ENCODE measurements at places on chromosomes 4 and X.
A peak's percentile ranks its signal among the peaks of the same experiment; 100 is the strongest.

- no peak for DNase-seq
Observed at GRCh38 chrX:79300856-79301255, 66.3 kb downstream of the ITM2A start.

- DNase-seq: no peak
Observed at GRCh38 chr4:70895811-70896491, 6.2 kb upstream of the MOB1B start.

DNA sequence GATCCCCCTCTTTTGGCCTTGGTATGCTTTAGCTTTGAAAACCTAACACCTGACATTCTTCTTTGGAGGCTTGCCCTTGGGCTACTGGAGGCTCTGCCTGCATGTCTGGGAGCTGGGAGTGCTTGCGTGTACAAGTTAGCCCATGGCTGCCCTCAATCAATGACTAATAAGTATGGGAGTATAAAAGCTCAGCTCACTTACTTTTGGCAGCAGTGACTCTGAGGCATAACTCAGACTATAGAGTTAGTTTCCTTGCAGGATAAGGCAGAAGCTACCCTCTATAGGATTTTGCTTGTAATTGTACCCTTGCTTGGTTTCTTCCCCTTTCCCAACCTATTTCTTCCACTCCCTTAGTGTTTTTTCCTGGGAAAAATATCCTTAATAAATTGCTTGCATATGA lies 247.9 kb downstream of the PPP1R2C start:
- DNase-seq: no peak

- DNase-seq: no peak
Observed at GRCh38 chrX:136021160-136021559, 35.9 kb downstream of the SLC9A6 start.

- DNase-seq: no peak
Observed at GRCh38 chr4:8063974-8064563, 94.5 kb downstream of the ABLIM2 start.

DNA sequence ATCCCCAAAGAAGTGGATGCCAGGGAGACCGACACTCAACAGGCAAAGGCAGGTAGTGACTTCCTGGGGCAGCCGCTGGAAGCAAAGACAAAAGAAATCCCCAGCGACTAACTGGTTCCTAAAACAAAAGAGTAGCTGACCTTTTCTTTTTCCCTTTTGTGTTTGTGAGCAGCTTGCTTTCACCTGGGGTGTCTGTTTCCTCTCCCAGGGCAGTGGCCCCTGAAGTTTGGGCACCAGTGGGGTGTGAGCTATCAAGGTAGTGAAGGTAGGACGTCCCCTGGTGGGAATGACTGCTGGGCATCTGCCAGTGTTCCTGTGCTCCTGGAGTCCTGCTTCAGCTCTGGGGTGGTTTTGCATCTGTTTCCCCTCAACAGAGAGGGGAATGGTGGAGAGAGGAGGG lies 41.6 kb upstream of the STIM2 start:
- no peak for DNase-seq

GRCh38 chrX:994780-995179 lies 217.7 kb downstream of the CRLF2 start:
- DNase-seq: no peak

GRCh38 chrX:41480508-41481260 lies 33.5 kb downstream of the NYX start:
- DNase-seq: no peak

DNA sequence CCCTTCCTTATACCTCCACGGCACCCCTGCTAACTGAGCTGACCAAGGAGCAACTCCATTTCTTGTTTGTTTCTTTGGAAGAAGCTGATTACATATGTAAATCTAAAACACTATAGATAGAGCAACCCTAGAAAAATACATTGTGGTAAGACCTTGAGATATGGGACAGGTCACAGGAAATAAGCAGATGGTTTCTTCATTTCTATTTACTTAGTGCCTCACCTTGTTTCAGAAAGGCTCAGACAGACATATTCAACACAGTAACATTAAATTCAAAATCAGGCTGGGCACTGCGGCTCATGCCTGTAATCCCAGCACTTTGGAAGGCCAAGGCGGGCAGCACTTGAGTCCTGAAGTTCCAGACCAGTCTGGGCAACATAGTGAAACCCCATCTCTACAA lies 47.3 kb downstream of the IRF2 start:
- no peak for DNase-seq

GRCh38 chrX:149950681-149951080 lies 12.4 kb upstream of the EOLA2 start:
- DNase-seq: no peak

DNA sequence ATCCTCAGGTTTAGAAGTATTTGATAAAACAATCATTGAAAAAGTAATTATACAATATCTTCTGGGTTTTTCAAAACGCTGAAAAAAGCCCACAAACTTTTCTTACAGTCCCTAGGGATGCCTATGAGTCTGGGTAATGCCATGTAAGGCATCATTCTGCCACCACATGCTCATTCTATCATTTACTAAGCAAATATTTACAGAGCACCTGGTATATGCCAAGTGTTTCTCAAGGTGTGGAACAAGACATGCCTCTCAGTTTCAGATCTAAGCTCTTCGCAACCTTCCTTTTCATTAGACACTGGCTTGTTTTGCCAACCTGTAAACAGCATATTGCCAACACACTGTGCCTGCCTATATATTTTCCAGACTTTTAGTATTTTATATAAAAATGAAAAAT lies 17.7 kb downstream of the MID1 start:
- DNase-seq: no peak

- DNase-seq: no peak
Observed at GRCh38 chr4:54001668-54002365, 62.6 kb downstream of the CHIC2 start.

DNA sequence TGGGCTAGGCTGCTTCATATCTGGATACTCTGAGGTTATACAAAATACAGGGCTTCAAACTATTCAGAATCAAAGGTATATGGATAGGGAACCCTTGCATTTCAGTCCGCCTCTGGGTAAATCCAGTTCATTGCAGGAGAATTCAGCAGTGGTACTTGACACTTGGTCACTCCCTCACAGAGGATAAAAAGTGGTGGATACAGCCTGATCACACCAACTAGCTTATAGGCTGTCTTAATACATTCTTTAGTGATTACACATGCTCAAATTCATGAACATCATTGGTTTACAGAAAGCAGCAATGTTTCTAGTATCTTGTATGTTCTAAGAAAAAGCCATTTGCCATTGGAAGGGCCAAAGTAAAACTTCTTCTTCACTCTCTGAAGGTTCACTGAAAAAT lies 104.8 kb upstream of the PDE5A start:
- DNase-seq: no peak

GRCh38 chrX:123830309-123830708 lies 29.5 kb upstream of the XIAP start:
- no peak for DNase-seq

- no peak for DNase-seq
Observed at GRCh38 chr4:158775091-158775651, 6.3 kb downstream of the FNIP2 start.

DNA sequence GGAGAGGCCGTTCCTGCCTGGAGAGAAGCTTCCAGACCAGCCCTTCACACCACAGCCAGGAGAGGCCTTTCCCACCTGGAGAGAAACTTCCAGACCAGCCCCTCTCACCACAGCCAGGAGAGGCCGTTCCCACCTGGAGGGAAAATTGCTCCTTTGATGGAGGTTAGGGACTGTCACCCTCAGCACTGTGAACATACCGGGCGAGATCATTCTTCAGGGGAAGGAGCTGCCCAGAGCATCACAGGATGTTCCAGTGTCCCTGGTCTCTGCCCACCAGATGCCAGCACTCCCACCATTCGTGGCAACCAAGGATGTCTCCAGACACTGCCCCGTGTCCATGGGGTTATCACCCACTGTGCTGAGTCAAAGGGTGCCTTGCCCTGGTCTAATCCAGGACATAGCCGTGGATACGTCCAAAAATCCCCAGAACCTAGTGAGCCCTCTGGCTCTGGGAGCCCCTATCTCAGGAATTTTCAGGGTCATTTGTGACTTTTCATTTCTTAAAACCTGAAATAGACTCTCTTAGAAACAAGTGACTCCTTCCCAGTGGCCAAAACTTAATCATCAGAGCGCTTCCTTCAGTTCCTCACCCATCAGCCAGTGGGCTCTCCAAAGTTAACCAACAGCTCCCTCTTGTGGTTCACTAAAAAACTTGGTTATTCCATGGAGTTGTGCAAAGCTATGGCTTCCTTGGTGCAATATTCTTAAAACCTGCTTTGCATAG lies 80.2 kb downstream of the CRMP1 start:
- peak; percentile 1 for DNase-seq

DNA sequence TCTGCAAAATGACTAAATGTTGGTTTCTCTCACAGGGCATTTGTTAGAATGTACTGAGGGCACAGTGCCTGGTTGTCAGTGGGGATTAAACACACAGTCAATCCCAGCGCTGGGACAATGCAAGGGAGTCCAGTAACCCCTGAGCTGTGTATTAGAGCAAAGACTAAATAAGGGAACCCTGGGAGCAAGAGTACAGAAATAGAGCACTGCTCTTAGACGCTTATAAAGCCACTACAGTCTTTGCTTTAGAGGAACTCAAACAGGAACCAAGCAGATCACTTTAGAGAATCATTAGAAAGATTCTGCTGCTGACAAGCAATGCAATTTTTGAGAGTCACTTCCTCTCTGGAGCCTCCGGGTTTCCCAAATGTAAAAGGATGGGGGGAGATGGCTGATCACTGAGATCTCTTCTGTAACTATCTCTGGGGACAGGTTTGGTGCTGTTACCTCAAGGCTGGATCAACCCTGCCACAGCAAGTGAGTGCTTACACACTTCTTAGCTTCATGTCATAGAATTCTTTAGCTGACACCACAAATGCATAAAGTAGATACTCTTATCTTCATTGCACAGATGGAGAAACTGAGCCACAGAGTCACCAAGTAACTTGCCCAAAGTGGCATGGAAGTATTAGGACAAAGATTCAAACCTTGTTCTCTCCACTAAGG lies 137.8 kb upstream of the CPEB2 start:
- no peak for DNase-seq

DNA sequence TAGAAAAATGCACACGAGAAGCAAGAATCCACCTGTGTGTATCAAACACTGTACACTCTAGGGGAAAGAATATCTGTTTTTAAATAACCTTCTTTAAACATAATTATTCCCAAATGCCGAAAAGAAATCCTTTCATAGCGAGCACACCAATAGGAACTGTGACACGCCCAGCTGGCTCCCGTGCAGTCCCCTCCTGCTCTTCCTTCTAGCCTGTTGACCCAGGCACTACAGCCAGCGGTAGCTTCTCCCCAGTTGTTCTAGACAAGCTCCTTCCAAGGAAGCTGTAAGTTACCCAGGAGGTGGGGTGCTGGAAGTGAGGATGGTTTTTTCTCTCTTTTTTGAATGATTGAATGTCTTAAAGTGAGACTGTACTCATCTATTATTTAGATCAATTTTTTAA lies 19.5 kb upstream of the NOCT start:
- DNase-seq: no peak

DNA sequence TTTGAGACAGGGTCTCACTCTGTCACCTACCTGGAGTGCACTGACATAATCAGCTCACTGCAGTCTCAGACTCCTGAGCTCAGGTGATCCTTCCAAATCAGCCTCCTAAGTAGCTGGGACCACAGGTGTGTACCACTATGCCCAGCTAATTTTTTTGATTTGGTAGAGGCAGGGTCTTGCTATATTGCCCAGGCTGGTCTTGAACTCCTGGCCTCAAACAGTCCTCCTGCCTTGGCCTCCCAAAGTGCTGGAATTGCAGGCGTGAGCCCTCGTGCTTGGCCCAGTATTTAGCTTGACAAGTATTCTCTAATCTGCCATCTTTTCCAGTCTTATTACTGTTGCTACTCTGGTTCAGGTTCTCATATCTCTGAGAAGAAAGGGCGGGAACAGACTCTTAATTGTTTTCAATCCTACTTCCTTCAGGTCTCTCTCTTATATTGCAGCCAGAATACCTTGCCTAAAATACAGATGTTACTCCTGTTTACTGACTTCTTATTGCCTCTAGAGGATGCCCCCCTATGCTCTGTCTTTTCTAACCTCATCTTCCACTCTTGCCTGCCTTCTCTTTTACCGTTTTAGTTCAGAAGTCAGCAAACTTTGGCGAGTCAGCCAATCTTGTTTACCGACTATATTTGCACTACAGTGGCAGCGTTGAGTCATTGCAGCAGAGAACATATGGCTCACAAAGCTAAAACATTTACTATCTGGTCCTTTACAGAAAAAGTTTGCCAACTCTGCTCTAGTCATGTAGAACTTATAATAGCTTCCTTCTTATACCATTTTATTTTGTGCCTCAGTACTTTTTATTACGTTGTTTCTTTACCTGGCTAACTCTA lies 19.0 kb downstream of the MRPL1 start:
- DNase-seq: no peak

DNA sequence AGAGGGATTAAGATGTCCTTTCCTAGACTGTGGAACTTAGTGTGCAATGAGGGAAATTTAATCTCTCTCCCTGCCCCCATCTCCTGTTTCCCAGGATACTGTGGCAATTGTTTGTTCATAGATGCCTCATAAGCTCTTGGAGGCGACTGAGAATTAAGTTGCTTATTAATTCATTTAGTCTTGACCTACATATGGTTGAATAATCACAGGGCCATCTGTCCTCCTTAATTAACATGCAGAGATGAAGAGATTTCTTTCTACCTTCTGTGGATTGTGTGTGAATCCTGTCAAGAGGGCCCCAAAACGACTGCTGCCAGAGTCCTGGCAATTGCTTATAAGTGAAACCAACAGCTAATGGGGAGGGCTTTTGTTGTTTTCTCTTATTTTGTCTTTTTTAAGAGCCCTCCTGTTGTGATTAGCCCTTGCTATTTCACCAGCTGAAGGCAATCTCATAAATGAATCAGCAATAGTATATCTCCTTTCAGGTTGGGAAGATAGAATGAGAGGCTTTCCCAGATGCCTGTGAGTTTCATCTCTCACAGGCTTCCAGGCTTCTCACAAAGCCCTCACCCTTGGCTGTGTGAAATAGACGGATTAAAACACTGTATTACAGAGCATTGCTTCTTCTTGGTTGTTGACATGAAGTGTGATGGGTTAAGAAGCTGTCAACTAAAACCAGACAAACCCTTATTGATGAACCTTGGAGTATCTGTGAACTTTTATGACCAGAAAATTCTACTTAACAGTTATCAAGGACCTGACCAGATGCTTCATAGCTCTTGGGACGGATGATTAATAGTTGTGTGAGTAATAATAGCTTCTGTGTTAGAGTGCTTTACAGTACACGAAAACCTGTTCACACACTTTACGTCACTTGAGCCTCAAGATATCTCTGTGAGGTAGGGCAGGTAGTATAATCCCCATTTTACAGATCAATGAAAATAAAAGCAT lies 58.5 kb downstream of the PGRMC2 start:
- DNase-seq: no peak

- no peak for DNase-seq
Observed at GRCh38 chr4:34309383-34309906, 1934.9 kb downstream of the ARAP2 start.

GRCh38 chrX:84479086-84479485 lies 23.2 kb downstream of the HDX start:
- no peak for DNase-seq

All from central memory CD4-positive, alpha-beta T cell (primary cell).